ENCODE measurements at places on chromosomes 5 and 9.

GRCh38 chr5:77066184-77066583 is 20.9 kb downstream of the ZBED3 start:
- no peak for DNase-seq

DNA sequence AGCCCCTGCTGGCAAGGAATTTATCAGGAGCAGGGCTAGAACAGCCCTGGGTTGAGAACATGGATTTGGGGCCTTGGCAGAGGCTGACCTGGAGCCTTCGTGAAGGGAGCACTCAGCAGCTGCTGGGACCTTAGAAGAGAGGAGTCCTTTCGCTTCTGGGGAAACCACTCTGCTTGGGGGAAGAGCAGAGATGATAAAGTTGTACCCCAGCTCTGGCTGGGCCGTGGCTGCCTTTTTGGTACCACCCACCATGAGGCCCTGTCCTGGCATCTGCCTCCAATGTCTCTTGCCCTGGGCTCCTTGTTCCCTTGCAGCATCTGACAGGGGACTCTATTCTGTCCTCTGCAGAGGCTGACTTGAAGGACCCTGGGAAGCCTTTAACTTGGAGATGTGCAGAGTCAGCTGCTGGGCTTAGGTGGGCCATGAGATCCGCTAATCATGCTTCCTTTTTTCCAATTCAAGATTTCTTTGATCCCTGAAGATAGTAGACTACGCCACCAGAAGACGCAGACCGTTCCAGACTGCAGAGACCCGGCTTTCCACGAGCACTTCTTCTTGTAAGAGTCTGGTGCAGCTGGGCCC is 20.2 kb downstream of the RGS3 start:
- DNase-seq, result no peak

DNA sequence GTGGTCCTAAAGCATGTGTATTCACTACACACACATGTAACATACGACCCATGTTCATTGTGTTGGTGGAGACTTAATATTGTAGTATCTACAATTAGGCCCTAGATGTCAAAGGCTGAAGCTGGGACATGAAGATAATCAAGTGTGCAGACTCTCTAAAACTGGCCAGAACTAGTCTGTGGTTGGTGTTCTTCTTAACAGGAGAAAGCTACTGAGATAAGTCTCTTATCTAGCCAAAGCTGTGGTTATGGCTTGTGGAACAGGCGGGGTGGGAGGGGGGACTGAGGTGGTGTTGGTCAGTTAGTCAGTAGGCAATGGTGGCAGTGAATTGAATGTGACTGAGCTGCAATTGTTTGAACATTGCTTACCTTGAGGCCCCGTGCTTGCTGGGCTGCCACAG is 112.7 kb upstream of the SLC24A2 start:
- DNase-seq, result no peak

GRCh38 chr9:995781-996180 is 19.3 kb downstream of the DMRT3 start:
- no peak for DNase-seq

DNA sequence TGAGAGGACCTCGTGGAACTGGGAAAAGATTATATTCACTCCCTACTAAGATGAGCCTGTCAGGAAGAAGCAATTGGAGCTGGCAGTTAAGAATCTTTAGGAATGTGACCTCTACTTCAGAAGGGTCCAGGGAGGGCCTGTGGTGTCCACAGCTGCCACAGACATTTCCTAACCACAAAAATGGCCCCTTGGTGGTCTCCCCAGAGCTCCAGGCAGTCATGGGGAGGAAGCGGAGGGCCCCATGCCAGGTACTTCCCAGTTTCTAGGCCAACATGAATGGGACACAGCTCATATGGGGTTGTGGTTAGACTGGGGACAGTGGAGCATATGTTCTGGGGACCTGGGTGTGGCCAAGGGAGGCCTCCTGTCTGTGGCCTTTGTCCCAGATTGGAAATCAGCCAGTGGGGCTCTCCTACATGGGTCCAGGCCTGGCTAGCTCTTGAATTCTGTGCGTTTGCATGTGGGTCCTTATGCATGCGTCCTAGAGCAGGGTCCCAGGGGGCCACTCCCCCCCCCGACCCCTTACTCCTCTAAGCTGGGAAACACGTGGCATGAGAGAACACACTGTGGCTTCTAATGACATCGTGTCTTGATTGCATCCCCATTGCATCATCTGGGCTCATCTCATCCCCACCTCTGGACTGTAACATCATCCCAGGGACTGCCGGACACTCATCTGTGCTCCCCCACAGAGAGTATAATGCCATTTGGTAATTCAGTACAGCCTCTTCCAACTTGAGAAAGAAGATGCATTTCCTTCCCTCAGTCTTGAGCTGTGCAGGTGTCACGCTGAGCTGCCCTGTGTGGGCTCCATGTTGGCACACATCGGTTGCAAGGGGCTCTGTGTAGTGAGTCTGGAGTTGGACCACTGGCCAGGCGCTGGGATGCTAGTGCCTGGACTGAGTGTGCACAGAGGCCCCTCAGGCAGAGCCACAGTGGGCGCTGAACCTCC is 31.3 kb downstream of the IRF1 start:
- no peak for DNase-seq
